DMS53 (cell line): ENCODE measurements at places on chromosomes 5 and 9.
A peak's percentile ranks its signal among the peaks of the same experiment; 100 is the strongest.

- DNase-seq: no peak
Observed at GRCh38 chr9:133728856-133729616, 9.1 kb downstream of the SARDH start.

GRCh38 chr5:67660149-67660548 lies 463.6 kb upstream of the CD180 start:
- DNase-seq: no peak

DNA sequence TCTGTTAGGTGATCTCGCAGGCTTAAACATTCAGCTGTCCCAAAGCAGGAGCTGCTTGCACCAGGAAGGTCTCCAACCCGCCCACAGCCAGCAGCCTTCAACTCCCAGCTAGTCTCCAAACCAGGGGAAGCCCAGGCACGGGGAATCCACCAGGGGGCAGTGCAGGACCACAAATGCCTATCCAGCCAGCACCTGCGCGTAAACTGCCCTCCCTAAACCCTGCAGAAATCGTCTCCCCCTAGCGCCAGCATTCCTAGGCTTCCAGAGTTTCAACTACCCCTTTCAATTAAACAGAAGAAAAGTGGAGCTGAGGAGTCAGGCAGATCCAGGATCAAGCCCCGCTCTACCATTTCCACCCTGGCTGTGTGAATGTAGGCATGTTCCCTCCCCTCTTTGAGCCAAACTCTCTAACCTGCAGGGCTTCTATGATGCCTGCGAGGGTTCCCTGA lies 72.0 kb downstream of the HRH2 start:
- DNase-seq: peak; percentile 95

DNA sequence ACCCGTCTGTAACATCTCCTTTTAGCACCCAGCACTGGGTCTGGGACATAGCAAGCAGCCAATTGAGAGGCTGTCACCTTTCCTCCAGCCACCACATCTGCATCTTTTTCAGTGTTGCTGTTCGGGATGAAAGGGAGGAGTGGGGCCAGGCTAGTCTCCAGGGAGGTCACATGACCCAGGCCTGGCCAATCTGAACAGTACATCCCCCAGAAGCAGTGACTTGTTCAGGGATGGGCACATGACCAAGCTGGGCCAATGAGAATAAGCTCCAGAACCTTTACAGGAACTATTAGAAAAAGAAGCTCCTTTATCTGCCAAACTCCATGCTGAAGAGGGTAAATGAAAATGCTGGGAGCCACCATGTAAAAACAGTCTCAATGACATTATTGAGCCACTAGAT lies 359.0 kb downstream of the SLIT3 start:
- no peak for DNase-seq

DNA sequence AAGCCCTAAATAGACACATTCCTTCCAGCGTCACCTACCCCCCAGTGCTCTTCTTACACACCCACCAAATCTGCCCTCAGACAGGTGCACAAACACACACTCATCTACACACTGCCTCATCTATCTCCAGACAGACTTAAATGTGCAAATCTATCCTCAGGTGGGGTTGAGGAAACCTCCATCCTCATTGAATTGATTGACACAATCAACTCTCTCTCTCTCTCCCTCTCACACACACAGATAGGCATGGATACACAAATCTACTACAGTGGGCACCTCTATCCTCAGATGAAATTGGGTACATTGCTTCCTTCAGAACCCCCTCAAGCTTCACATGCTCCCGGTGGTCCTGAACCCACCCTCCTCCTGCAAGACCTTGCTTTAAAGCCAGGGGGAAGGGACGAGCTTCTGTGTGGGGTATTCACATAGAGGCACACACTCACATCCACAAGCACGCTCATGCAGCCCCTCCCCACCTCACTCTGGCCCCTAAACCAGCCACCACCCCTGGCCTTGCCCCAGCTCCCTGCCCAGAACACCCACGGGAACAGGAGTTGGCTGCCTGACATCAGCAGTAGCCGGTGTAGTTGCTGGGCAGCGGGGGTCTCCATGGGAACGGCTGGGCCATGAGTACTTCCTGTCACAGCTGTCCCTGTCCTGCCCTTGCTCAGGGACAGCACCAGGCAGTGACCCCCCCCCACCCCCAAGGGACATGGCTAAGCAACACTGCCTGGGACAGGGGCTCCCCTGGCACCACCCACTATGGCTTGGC lies 22.8 kb downstream of the PCDH1 start:
- peak; percentile 76 for DNase-seq

DNA sequence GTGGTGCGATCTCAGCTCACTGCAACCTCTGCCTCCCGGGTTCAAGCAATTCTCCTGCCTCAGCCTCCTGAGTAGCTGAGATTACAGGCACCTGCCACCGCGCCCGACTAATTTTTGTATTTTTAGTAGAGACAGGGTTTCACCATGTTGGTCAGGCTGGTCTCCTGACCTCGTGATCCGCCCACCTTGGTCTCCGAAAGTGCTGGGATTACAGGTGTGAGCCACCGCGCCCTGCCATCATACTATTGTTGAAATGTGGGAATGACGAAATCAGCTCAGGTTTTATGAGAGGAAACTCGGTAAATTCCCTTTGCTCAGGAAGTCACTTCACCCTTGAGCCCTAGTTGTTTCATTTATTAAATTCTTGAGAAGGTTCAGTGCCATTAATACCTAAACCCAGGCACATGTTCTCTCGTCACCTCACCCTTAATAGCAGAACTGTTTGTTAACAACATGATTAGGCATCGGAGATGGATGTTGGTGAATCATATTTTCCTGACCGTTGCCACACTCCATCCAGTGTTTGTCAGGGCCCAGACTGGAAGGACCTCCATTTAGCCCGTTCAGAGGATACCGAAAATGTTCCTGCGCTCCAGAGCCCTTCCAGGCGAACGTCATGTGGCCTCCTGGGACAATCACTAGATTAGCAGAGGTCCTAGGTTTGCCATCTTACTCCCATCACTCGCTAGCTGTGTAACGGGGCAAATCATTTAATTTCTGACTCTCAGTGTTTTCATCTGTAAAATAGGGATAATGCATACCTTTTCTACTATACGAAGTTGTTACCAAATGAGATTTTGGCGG lies 20.0 kb upstream of the CREBRF start:
- DNase-seq: no peak

DNA sequence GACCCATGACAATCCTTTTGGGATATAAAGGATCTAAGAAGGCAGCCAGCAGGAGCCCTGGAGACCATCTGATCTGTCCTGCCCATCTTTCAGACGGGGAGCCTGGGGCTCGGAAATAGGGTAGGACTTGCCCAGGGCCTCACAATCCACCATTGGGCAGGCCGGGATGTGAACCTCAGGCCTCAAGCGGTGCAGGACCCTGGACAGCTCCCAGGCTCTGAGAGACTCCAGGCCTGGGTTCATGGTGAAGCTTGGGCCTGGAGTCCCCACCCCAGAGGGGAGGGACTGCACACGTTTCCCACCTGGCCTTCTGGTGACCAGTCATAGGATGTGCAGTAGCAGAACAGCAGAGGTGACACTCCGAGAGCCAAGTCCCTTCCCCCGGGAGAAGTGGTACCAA lies 36.6 kb upstream of the RAPGEF1 start:
- peak; percentile 39 for DNase-seq

- DNase-seq: peak; percentile 88
Observed at GRCh38 chr9:121222524-121223171, 21.0 kb upstream of the RAB14 start.

GRCh38 chr9:115980054-115980453 lies 173.5 kb upstream of the PAPPA start:
- peak; percentile 8 for DNase-seq

- DNase-seq: no peak
Observed at GRCh38 chr9:112858625-112859147, 32.0 kb downstream of the SLC46A2 start.

DNA sequence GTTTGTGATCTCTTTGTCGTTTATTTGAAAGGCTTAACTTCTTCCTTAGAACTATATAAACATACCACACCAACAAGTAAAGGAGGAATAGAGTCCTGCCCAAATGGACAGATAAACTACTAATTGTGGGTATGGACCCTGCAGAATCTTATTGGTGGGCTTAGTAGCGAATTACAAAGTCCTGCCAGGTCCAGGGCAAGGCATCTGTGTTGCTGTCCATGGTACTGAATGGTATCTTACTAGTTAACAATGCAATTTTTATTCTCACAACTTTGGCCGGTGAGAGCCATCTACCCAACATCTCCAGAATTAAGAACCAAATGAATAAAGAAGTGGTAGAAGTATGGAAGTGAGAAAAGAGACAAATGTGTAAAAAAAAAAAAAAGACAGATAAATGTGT lies 1782.4 kb upstream of the WWC1 start:
- DNase-seq: no peak

- DNase-seq: no peak
Observed at GRCh38 chr9:97319395-97319794, 11.9 kb downstream of the CCDC180 start.

GRCh38 chr5:139141446-139142204 lies 56.5 kb downstream of the SIL1 start:
- no peak for DNase-seq

DNA sequence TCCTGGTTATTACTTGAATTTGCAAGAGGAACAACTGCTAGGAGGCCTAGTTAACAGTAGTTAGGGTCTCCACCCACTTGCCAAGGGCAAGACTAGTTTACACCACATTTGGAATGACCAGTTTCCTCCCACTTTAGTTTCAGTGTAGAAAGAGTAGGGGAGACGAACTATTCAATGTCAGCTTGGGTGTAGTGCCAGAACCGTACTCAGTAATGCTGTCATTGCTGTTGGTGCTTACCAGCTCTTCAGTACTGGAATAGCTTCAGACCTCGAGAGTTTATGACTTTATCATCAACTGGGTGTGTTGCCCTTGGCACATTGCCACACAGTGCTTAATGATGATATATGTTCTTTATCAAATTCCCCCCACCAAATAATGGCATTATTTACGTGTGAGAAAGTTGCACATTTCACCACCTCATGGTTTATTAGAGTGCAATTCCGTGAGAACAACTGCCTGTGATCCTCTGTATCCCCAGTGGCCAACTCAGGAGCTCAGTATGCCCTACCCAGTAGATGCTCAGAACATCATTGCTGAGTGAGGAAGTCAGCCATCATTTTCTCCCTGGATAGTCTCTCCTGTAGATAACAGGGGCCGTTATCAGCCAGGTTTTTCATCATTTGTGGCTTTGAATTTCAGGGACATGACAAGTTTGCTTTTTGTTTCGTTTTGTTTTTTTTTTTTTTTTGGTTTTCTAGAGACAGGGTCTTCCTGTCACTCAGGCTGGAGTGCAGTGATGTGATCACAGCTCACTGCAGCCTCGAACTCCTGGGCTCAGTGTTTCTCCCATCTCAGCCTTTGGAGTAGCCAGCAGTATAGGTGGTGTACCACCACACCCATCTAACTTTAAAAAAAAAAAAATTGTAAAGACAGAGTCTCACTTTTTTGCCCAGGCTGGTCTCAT lies 67.3 kb downstream of the DOCK8 start:
- no peak for DNase-seq

GRCh38 chr5:116576053-116576713 lies 1.6 kb upstream of the SEMA6A start:
- peak; percentile 87 for DNase-seq

DNA sequence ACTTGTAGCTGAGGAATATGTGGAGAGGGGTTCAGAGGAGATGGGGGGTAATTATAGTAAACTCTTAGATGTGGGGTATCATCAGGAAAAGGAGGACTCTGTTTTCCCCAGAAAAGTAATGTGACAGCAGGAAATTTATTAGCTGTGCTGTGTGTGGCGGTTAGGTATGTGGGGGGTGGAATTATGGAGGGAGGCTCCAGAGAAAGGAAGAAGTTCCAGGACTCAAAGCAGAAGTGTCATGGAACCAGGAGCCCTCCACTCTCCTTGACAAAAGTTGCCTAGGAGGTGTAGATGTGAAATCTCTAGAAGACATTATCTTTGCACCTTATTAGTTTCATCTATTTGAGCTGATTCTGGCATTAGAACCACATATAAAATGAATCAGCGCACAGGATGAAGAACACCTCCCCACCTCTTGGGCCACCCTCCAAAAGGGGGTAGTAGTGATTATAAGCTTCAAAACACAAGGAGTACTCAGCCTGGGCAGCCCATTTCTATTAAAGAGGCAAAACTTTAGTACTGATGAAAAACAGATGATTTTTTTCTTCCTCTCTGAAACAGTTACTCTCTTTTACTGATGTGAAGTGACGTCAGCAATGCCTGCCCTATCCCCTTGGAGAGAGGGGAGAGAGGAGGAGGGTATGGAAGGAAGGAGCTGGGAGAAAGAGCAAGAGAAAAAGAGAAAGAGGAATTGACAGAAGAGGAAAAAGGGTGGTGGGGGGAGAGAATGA lies 18.2 kb downstream of the NR2F1 start:
- no peak for DNase-seq

DNA sequence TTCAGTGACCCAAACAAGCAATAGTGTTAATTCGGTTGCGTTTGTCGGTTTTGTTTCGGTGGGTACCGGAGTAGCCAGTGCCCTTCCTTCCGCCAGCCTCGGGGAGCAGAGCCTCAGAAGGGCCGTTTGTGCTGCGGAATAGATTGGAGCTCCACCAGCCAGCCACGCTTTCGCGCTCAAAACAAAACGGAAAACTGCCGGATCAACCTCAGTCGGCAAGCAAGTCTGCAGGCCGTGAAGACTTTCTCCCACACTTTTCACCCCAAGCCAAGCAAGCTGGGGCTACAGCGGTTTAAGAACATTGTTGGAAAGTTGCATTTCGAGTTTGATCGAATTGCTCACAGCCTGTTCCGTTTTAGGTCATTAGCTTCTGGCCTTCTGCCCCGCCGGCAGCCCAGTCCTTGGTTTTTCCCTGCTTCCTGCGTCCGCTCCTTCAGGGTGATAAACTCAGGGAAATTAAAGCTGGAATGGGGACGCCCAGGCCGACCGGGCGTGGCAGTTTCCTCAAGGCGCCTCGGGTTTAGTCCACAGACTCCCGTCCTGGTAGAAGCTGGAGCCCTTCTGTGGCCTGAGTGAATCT lies 803 bp upstream of the CCNO start:
- DNase-seq: peak; percentile 73

GRCh38 chr9:37229882-37230482 lies 109.6 kb downstream of the ZCCHC7 start:
- DNase-seq: peak; percentile 56

DNA sequence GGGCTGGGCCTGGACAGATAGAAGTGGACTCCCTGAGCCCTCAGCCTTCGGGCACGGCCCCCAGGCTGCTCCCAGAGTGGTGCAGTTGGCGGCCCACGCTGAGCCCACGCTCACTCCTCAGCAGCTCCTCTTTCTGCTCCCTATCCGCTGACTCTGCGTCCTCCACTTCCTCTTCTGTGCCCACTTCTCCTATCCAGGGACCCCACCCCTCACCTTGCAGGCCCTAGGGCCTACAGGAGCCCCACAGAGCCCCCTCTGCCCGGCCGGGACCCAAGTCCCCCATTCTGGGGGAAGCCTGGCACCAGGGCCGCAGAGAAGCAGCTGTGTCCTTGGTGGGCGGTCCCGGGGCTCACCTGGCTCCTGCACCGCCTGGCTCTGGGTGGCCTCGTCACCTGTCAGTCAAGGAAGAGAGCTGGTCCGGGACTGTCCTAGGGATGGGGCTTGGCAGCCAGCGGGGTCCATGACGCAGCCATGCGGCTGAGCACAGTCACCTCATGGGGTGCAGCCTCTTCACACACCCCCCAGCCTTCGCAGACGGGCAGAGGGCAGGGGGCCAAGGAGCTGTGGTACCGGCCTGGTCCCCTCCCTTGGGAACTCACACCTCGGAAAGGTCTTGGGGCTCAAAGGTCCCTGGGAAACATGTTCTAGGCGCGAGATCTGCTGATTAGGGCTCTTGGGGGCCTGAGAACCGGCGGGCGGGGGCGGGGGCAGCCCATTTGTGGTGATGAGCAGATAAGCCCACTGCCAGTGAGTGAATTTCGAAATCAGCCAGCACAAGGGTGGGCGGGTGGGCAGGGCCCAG lies 5.4 kb upstream of the NRARP start:
- peak; percentile 76 for DNase-seq

GRCh38 chr9:136808806-136809158 lies 1.0 kb downstream of the RABL6 start:
- DNase-seq: peak; percentile 65
